ENCODE measurements at places on chromosomes 7 and 10. TPM values are rescaled to one million over a fixed set of nuclear protein-coding genes. Genes with fewer than 3 reads are reported as not detected.

The ABCB4 gene
- 1.2 TPM for total RNA-seq

The MKRN1 gene
- total RNA-seq: 102 TPM

The PNLIPRP1 gene
- not detected for total RNA-seq

The SLC4A2 gene
- total RNA-seq: 106 TPM

The ACBD7 gene
- 24.1 TPM for total RNA-seq

Measured in GM23338 (cell line).